Activated naive CD4-positive, alpha-beta T cell (primary cell): ENCODE measurements at places on chromosomes 7 and 10.

DNA sequence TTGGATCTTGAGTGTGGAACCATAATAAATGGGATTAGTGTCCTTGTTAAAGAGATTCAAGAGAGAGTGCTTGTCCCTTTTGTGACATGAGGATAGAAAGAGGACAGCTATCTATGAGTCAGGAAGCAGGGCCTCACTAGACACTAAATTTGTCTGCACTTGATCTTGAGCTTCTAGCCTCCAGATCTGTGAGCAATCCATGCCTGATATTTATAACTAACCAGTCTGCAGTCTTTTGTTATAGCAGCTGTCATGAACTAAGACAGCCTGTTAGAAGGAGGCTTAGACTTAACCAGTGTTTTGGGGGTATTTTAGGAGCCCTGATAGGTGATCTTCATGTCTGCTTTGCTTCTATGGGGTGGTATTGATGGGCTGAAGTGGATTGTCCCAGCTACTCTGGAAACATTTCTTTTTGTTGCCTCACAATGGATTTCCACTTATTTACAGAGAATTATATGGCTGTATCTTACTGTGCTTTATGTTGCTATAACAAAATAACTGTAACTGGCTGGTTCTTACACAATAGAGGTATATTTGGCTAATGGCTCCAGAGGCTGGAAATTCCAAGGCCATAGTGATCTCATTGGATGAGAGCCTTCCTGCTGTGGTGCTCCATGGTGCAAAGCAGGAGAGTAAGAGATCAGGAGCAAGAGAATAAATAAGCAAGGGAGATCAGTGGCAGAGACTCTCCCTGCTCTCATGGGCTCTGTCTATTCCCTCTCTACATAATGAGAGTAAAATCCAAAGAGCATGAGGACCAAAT, 23.4 kb upstream of the AKR1C3 start:
- no peak for DNase-seq

- no peak for DNase-seq
Measured at GRCh38 chr10:49230004-49230403, 41.8 kb upstream of the TMEM273 start.

GRCh38 chr7:107233981-107234380, 65.2 kb downstream of the HBP1 start:
- DNase-seq, result no peak

- no peak for DNase-seq
Measured at GRCh38 chr10:97827702-97828291, 21.8 kb upstream of the GOLGA7B start.

- no peak for DNase-seq
Measured at GRCh38 chr7:80440883-80441282, 71.0 kb downstream of the GNAT3 start.

DNA sequence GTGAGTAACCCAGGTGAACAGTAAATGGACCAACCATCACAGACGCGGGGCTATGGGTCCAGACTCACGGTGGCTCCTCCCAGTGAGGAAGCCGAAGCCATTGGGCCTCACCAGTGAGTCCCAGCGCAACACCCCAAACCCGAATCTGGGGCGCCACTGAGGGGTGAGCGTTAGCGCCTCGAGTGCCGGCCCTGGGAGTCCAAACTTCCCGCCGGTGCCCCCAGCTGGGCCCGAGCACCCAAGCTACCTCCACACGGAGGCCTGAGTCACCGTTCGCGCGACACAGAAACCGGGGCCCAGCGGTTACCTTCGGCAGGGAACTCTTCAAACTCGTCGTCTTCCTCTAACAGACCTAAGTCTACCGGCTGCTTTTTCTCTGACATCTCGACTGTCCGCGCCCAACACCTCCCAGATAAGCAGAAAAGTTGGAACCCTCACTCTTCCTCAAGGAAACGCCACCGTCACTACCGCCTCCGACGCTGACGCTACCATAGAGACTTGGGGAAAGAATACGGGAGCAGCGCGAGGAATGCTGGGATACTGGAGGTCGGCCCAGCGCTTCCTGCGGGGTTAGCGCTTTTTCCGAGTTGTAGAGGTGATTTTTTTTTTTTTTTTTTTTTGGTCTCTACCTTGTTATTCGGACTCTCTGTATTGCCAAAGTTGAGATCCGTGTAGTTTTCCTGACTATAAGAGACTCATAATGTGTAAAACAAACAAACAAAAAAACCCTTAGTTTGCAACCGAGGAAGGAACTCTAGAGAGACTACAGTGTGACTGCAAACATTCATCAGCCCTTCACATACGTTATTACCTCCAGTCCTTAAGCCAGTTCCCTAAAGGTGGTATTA, at the start of gene SEM1:
SEM1 (minus strand) TSS at position 466 of the 848 bp plus-strand sequence; CDS start at position 383, 83 bp downstream.
- DNase-seq, result peak; percentile 21

GRCh38 chr10:26593896-26594295, 103.6 kb upstream of the PDSS1 start:
- DNase-seq, result no peak
